Stimulated activated CD4-positive, alpha-beta T cell treated with anti-CD3 and anti-CD28 coated beads, Interleukin-4, amount 100 ng/mL, for 24 hours (primary cell): ENCODE measurements at places on chromosomes 11 and 22.

DNA sequence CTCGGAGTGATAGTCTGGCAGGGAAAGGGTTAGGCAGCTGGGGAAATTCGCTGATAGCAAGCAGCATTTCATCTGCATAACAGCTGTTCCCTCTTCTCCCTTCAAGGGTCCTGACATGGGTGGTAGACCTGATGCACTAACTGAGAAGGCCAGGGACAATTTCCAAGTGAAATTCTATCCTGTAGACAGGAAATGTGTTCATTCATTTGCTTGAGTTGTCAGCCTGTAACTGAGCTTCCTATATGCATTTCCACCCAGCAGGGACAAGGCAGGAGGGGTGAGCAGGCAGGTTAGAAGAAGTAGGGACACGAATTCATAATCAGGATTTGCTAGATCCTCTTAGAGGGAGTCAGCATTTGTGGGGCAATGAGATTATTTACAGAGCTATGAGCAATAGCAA is 154.3 kb upstream of the NCAM1 start:
- no peak for DNase-seq

DNA sequence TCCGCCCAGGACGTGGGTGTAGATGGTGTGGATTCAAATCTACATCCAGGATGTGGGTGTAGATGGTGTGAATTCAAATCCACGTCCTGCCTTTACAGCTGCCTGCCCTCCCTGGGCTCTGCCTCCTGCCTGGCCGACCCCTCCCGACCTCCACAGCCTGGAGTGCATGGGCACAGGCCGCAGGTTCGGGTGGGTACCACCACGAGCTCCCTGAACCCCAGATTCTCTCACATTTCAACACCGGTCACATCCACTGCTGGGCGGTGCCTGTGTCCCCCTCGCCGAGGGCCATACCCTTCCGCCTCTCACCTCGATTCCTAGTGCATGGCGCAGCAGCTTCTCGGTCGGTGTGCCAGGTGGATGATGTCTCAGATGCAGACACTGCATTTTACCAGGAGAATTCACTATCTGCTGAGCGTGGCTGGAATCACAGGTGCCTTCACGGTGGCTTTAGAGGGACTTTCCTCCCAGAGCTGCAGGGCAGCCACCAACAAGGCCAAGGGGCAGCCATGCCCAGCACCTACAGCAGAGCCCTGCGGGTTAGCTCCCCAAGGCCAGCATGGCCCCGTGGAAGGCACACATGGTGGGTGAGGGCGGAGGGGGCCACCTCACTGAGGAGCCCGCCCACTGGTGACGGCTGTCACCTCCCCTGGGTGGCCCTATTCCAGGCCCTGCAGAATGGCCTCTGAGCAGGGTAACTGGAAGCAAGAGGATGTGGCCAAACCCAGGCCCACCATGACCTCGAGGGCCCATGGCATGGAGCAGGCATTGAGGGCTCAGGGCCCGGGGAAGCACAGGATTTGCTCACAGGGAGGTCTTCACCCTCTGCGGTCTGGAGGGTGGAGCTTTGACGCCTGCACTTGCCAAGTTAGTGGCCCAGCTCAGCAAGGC is 638.5 kb downstream of the TBC1D22A start:
- no peak for DNase-seq

GRCh38 chr11:130801333-130802122 is 114.8 kb downstream of the SNX19 start:
- DNase-seq = no peak

DNA sequence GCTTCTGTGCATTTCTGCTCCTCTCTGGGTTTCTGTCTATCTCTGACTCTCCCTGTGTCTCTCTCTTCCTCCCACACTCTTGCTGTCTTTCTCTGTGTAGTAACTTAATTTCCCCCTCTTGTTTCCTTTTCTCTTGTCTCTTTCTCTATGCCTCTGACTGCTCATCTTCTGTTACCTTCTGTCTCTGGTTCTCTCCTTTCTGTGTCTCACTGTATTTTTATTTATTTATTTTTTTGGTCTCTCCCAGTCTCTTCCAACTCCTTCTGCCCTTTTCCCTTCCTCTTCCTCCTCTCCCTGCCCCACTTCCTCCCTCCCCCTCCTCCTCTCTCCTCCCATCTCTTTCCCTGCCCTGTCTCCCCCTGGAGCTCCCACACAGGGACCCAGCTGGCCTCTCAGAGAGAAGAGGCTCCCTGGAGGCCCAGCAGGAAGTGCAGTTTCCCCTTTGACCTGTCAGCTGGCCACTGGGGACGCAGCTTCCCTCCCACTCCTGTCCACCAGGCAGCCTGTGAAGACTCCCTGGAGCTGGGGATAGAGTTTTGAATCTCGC is 38.3 kb upstream of the MYH9 start:
- no peak for DNase-seq

- DNase-seq = no peak
Measured at GRCh38 chr11:130037058-130037457, 32.6 kb upstream of the APLP2 start.
